Muscle of leg (tissue), 16 donors: ENCODE measurements at places on chromosomes 5 and 9.

- DNase-seq: no peak
- no peaks in the 10 kb centered on the region for H3K27me3 ChIP-seq
- no peaks in the 10 kb centered on the region for H3K36me3 ChIP-seq
- H3K4me3 ChIP-seq: no peak overlapping the region
Measured at GRCh38 chr9:28249424-28249823, 676.1 kb upstream of the C9orf72 start.

DNA sequence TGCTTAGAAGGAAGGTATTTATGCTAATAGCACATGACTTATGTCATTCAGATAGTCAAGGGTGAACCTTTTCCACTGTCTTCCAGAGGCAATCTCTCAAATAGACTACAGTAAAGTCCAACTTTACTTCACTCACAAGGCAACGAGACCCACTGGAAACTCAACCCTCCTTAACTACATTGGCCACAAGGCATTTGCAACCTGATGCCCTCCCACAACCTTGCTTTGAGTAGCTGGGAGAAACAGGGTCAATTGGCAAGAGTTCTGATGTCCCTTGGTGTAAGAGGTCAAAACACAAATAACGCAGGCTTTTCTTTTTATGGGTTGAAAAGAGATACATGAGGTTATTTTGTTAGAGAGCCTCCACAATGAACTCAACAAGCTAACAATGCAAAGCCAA is 6.1 kb downstream of the GAS1 start:
- DNase-seq: peak; percentile 36
- H3K36me3 ChIP-seq: peaks cover 7% of the 10 kb centered on the region
- H3K4me1 ChIP-seq: peaks cover 35% of the 10 kb centered on the region
- H3K27me3 ChIP-seq: peaks cover 3% of the 10 kb centered on the region
- no peak overlapping the region for H3K27ac ChIP-seq

GRCh38 chr9:131347376-131348020 is 46.4 kb upstream of the PRRC2B start:
- peaks cover 17% of the 10 kb centered on the region for H3K4me1 ChIP-seq
- no peak overlapping the region for H3K4me3 ChIP-seq
- no peaks in the 10 kb centered on the region for H3K36me3 ChIP-seq
- no peaks in the 10 kb centered on the region for H3K27me3 ChIP-seq
- H3K27ac ChIP-seq: no peak overlapping the region
- no peak for DNase-seq

DNA sequence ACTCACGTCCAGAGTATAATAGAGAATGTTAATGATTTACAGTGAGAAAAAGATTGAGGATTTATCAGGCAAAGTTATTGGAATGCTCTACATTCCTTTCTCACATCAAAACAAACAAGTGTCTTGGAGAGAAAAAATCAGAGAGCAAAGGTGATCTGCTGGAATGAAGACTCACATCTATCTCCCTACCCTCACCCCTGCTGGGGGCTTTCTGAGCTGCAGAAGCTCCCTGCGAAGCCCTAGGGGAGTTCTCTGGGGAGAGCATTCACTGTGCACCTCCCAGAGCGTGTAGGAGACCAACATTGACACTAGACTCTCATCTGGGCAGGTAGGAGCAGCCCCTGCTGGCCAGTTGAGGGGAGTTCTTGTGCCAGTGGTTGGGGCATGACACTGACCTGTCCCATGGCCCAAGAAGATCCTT is 76.6 kb upstream of the ADAMTS16 start:
- H3K4me1 ChIP-seq: peaks cover 7% of the 10 kb centered on the region
- H3K27me3 ChIP-seq: no peaks in the 10 kb centered on the region
- H3K27ac ChIP-seq: no peak overlapping the region
- DNase-seq: no peak

GRCh38 chr5:157160001-157160400 is 6.1 kb downstream of the GARIN3 start:
- H3K36me3 ChIP-seq: no peaks in the 10 kb centered on the region
- no peak for DNase-seq
- peaks cover 2% of the 10 kb centered on the region for H3K27me3 ChIP-seq
- H3K27ac ChIP-seq: no peak overlapping the region
- no peaks in the 10 kb centered on the region for H3K4me1 ChIP-seq

DNA sequence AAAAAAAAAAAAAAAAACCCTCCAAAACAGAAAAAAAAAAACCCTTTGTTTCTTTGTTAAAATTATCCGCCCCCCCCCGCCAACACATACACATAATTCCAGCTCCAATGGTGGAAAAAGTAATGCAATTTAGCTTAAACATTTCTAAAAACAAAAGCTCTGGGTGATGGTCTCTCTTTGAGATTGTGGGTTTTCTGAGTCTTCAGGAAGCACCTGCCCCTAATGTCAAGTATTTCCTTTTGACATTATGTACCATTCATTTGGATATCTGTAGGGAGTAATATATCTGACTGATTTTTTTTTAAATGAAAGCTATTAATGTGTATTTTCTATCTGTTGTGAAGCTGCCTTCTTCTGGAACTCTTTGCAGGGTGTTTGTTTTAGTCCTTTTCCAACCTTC is 389.7 kb downstream of the TAF11L14 start:
- no peak overlapping the region for H3K27ac ChIP-seq
- no peaks in the 10 kb centered on the region for H3K4me1 ChIP-seq
- no peaks in the 10 kb centered on the region for H3K27me3 ChIP-seq
- no peaks in the 10 kb centered on the region for H3K36me3 ChIP-seq
- no peak for DNase-seq
